CD8-positive, alpha-beta memory T cell (primary cell): ENCODE measurements at places on chromosomes 1 and 21. TPM values are rescaled to one million over a fixed set of nuclear protein-coding genes. Genes with fewer than 3 reads are reported as not detected.

- no peaks in the 10 kb centered on the region for H3K27me3 ChIP-seq
- DNase-seq: peak; percentile 6
- no peaks in the 10 kb centered on the region for H3K36me3 ChIP-seq
- H3K27ac ChIP-seq: no peak overlapping the region
Measured at GRCh38 chr1:55375617-55376258, 160.6 kb upstream of the USP24 start.

DNA sequence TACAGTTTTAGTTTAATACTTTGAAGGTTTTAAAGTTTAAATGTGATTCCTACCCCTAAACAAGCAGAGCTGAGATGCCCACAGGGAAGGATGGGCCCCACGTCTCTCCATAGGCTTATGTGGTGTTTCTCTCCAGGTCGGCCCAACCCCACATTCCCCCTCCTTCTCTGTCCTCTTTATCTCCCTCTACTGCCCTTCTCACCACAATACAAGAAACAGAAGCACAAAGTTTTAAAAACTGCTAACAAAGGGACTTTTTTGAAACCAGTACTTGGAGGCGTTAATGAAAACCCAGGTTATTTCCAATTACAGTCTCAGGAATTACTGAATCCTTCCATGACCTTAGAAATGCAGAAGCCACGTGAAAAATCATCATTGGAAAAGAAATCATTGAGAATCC, 324.0 kb downstream of the NTNG1 start:
- H3K27me3 ChIP-seq: no peaks in the 10 kb centered on the region
- no peak overlapping the region for H3K4me3 ChIP-seq
- no peak for DNase-seq
- H3K27ac ChIP-seq: no peak overlapping the region
- H3K36me3 ChIP-seq: no peaks in the 10 kb centered on the region

DNA sequence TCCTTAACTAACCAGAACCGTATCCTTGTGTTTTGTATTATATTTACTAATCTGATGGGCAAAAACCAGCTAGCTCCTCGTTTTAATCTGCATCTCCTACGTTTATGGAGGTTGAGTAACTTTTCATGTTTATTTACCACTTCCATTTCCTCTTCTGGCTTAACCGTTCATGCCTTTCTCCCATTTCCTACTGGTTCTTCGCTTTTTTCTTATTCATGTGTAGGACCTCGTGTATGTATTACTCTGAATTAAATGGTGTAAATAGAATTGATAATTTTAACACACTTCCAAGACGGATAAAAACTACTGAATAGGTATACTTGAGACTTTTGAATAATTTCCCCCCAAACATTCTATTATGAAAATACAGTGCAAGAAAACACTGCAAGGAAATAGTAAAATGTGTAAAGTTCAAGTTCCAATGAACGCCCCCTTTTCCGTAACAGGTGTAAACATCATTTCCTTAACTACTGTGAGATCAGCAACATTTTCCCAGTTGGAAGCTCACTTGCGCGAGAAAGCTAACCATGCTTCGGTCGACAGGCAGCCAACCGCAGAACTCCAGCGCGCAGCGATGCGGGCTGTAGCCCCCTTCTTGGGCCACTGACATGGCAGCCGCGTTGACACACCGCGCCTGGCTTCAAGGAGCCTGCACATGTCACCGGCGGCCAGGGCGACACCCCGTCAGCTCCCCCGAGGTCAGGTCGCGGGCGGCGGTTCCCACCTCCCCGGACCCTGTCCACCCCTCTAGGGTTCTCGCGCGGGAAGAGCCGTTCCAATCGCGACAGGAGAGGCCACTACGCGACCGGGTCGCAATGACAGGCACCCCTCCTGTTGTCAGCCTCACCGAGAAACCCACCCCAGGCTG, 816 bp downstream of the EDEM3 start:
- H3K36me3 ChIP-seq: no peaks in the 10 kb centered on the region
- no peaks in the 10 kb centered on the region for H3K27me3 ChIP-seq
- H3K4me1 ChIP-seq: peaks cover 20% of the 10 kb centered on the region
- peak overlapping the region; percentile 81 for H3K4me3 ChIP-seq

GRCh38 chr1:111851552-111851951, 95.9 kb downstream of the DDX20 start:
- H3K36me3 ChIP-seq: no peaks in the 10 kb centered on the region
- H3K27me3 ChIP-seq: no peaks in the 10 kb centered on the region
- H3K4me3 ChIP-seq: no peak overlapping the region
- DNase-seq: no peak
- H3K4me1 ChIP-seq: no peaks in the 10 kb centered on the region
- H3K27ac ChIP-seq: no peak overlapping the region

DNA sequence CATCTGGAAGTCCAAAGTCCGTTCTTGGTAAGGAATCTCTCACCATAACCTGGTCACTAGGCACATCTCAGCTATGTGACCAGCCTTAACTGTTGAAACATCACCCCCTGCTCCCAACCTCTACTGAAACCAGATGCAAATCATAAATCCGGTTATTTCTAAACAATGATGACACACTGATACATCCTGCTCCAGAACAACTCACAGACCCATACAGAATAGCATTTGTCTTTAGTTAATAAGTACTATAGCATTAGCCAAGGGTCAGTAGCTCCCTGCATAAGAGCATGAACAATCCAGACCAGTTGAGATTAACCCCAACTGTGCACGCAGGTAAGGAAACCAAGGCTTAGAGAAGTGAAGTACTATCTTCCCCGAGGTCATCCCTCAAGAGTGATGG, 38.0 kb upstream of the KCTD3 start:
- no peak for DNase-seq
- no peaks in the 10 kb centered on the region for H3K4me1 ChIP-seq
- no peaks in the 10 kb centered on the region for H3K36me3 ChIP-seq
- no peak overlapping the region for H3K27ac ChIP-seq

GRCh38 chr1:59354709-59355337, 57.9 kb downstream of the FGGY start:
- no peak for DNase-seq
- H3K4me3 ChIP-seq: no peak overlapping the region
- no peaks in the 10 kb centered on the region for H3K36me3 ChIP-seq
- no peaks in the 10 kb centered on the region for H3K27me3 ChIP-seq
- no peaks in the 10 kb centered on the region for H3K4me1 ChIP-seq

DNA sequence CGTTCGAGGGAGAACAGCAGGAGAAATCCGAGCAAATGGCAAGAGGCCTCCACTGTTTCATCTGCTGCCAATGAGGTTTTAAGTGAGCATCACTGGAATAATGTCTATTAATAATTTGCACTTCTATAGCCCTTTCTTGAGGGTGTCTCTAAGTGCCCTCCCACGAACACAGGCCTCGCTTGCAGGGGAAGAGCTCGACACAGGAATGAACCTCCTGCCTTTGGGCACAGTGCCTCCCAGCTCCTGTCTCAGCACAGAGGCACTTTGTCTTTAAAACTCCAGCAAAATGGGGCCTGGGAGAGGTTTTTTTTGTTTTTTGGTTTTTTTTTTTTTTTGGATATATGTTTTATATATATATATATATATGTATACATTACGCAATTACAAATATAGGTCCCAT, 56.6 kb downstream of the OLIG1 start:
- H3K4me1 ChIP-seq: peaks cover 3% of the 10 kb centered on the region
- no peak overlapping the region for H3K27ac ChIP-seq
- DNase-seq: no peak

DNA sequence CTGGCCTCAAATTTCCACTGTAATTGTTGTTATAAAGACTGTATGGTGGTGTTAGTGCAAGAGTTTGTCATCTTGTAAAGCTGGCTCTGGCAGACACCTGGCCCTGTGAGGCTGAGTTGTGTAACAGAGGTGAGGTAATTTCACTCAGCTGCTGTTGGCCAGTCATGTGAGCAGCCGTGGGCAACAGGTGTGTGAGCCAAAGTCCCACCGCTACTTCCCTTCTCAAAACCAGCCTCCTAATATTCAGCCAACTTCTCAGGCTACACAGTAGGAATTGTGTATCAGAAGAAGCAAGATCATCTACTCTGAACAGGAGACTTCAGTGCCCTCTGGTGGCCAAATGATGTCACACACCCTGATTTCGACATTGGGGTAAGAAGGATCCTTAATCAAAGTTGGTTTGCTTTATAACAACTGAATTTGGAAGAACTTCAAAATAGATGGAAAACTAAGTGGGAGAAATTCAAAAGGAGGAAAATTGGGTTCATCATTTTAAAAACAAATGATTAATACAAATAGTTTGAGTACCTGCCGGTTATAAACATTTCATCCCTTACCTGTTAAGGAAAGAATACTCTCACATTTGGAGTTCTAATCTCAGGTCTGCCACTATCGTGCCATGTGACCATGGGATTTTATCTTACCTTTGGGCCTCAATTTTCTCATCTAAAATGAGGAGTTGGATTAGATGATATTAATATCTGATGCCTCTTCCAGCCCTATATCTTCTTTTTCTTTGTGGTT, 2.6 kb upstream of the CREG1 start:
- peak; percentile 60 for DNase-seq
- no peak overlapping the region for H3K4me3 ChIP-seq
- H3K4me1 ChIP-seq: peaks cover 25% of the 10 kb centered on the region
- H3K36me3 ChIP-seq: no peaks in the 10 kb centered on the region
- H3K27ac ChIP-seq: no peak overlapping the region

GRCh38 chr1:234617986-234618736, 8.2 kb upstream of the IRF2BP2 start:
- H3K4me1 ChIP-seq: peaks cover 14% of the 10 kb centered on the region
- no peaks in the 10 kb centered on the region for H3K36me3 ChIP-seq

DNA sequence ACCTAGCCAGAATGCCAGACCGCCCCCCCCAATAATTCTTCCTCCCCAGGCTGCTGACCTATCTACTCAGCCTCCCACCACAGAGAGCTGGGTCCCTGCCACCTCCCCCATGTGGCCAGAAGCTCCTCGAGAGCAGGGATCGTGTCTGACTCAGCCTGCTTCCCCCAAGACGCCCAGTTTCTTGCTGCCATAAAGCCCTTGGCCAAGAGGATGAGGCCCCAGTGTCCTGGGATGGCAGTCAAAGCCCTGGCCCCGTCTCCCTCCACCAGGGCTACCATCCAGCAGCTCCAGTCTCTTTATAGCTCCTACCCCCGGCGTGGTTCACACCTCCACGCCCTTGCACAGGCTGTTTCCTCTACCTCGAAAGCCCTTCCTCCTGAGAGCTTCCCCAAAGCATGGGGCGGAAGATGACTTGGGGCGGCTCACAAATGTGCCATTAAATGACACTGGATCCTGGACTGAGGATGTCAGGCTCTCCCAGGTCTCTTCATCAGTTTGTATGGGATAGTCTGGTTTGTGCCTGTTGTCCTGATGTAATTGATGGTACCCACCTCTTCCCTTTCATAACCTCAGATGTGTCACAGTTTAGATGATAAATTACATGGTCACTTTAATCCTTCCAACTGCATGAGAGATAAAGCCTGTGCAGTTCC, 13.2 kb downstream of the ADGRB2 start:
- peaks cover 36% of the 10 kb centered on the region for H3K4me1 ChIP-seq
- no peaks in the 10 kb centered on the region for H3K27me3 ChIP-seq
- no peaks in the 10 kb centered on the region for H3K36me3 ChIP-seq
- H3K27ac ChIP-seq: no peak overlapping the region

DNA sequence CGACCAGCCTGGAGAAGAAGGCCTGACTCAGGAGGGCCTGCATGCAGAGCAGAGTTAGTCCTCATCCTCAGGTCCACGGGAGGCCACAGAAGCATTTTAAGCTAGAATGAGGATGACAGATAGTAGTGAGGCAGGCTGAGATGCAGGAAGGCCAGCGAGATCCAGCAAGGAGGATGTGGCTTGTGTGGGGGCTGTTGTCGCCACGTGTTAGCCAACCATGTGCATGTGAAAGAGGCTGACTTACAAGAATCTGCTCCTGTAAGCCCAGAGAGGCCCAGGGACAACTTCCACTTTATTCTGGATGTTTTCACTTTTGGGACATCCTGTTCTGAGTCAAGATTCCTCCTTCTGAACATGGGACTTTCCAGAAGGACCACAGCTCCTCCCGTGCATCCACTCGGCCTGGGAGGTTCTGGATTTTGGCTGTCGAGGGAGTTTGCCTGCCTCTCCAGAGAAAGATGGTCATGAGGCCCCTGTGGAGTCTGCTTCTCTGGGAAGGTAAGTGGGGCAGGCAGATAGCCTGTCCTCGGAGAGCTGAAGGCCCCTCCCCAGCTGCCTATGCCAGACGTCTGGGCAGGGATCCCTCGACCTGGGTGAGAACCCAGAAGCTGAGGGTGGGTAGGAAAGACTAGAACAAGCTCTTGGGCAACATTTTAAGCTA, at the start of gene SLAMF8:
Gene SLAMF8 (plus strand): TSS at position 433 of the 661 bp plus-strand sequence. CDS start 26 bp downstream, at position 459.
- peak within 1 kb of the TSS; percentile 38 for H3K4me3 ChIP-seq
- H3K27me3 ChIP-seq: no peaks in the 10 kb centered on the region
- H3K4me1 ChIP-seq: peaks cover 57% of the 10 kb centered on the region
- H3K36me3 ChIP-seq: no peaks in the 10 kb centered on the region

GRCh38 chr1:175887521-175887920, 144.1 kb upstream of the TNR start:
- H3K36me3 ChIP-seq: no peaks in the 10 kb centered on the region
- no peak overlapping the region for H3K4me3 ChIP-seq
- no peaks in the 10 kb centered on the region for H3K4me1 ChIP-seq
- no peak for DNase-seq
- no peaks in the 10 kb centered on the region for H3K27me3 ChIP-seq

- H3K4me1 ChIP-seq: peaks cover 23% of the 10 kb centered on the region
- no peak overlapping the region for H3K27ac ChIP-seq
- peak; percentile 47 for DNase-seq
- H3K36me3 ChIP-seq: no peaks in the 10 kb centered on the region
- no peaks in the 10 kb centered on the region for H3K27me3 ChIP-seq
Measured at GRCh38 chr1:25503551-25504426, 39.6 kb upstream of the LDLRAP1 start.

GRCh38 chr1:71116729-71117128, 35.9 kb upstream of the ZRANB2 start:
- no peak overlapping the region for H3K4me3 ChIP-seq
- DNase-seq: no peak
- no peaks in the 10 kb centered on the region for H3K36me3 ChIP-seq

Gene GPX7
- 30.0 TPM for total RNA-seq

Gene CLCA2
- total RNA-seq: not detected

Gene LCE1D
- not detected for total RNA-seq
